ENCODE measurements at places on chromosomes 1 and 21.

- no peak for DNase-seq
Measured at GRCh38 chr1:155944444-155944799, 3.0 kb downstream of the RXFP4 start.

DNA sequence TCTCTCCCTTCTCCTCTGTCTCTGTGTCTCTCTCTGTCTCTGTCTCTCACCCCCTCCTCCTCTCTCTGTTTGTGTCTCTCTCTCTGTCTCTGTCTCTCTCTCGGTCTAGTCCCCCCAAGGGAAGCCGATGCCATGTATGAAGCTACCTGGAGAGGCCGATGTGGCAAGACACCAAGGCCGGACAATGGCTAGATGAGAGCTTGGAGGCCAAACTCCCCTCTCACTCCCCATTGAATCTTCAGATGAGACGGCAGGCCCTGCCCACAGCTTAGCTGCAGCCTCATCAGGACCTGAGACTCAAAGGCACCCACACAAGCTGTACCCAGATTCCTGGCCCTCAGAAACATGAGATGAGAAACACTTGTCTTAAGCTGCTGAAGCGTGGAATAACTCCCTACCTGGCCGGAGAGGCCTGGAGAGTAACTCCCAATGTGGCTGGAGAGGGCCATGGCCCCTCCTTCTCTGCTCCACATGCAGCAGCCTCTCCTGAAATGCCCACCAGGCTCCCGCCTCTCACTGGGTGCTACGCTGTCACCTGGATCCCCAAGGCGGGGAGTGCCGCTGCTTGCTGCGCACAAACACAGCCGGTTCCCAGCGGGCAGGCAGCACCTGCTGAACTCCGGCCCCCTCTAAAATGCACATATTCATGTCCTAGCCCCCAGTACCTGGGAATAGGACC lies 7.8 kb upstream of the ACTRT2 start:
- no peak for DNase-seq

- DNase-seq, result no peak
Measured at GRCh38 chr1:12194666-12195216, 27.9 kb downstream of the TNFRSF1B start.

DNA sequence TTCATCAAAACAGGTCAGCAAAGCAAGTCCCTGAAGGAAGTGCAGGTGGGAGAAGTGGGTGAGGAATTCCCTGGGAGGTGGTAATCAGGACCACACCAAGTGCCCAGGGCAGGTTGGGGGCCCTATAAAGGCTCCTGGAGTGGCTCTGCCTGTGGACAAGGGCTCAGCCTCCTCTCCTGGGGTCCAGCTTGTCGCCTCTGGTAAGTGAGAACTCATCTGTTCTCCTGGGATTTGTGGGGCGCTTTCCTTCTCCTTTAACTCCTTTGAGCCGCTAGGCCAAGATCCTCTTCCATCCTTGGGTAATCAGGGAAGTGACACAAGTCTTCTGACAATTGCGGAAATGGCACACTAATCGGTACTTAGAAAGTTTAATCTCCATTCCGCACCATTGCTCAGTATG lies at the start of gene SPRR4:
SPRR4 (plus strand) TSS at position 154 of the 400 bp plus-strand sequence. CDS start 1,243 bp downstream, outside the sequence.
- DNase-seq, result no peak

GRCh38 chr1:67429528-67430357 lies 459 bp downstream of the SERBP1 start:
- DNase-seq, result peak; percentile 20

DNA sequence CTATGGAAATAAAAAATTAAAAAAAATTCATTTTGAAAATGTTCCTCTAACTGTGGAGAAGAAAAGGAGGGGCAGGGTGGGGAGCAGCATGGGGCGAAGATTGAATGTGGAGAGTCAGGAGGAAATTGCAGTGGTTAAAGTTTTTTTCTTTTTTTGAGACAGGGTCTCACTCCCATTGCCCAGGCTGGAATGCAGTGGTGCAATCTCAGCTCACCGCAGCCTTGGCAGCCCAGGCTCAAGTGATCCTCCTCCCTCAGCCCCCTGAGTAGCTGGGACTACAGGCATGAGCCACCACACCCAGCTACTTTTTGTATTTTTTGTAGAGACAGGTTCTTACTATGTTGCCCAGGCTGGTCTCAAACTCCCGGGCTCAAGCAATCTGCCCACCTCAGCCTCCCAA lies 67.6 kb downstream of the ADSS2 start:
- no peak for DNase-seq

DNA sequence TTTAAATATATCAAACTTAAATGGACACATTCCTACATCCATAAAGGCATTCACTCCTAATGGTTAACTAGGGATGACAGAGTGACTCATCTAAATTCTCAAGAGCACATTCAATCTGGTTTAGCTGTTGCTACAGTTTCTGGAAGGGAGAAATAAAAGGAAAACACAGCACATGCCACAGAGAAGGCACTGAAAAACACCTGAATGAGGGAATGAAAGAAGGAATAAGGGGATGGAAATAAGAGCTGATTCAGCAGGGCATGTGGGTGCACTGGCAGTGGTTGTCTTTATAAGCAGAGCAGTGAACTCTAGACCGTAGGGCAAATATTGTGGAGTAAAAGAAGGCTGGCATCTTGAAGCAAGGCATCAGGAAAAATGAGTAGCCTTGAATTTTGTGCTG lies 79.3 kb downstream of the LHX4 start:
- no peak for DNase-seq

DNA sequence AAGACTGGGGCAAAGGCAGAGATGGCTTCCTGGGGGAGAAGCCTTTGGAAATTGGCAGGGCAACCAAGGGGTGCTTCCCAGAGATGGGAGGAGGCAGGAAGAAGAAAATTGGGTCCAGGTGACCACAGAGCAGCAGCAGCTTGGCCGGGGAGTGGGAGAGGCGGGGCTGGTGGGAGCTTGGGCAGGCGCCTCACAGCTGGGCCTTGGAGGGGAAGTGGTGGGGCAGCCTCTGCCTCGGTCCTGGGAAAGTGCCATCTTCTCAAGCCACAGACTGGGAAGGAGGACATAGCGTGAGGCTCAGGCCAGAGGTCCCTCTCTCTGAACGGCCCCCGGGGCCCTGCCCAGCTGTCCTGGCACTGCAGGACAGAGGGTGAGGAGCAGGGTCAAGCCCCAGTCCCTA lies 24.0 kb upstream of the WASF2 start:
- no peak for DNase-seq

DNA sequence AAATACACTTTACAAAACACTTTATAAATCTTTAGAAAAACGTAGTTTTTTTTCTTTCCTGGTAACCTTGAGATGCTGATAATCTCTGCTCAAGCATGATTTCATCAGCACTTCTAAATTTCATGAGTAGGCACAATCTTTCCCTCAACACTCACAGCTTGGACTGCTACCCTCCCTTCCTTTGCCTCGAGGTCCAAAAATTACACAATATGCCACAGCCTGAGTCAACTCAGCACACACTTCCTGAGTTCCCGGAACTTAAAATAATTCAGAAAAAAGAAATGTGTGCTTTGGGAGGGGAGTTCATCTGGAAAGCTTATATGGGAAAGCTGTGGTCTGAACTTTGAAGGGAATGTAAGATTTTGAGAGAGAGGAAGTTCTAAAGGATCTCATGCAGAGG lies 5.9 kb downstream of the CLCA2 start:
- no peak for DNase-seq

- DNase-seq, result no peak
Measured at GRCh38 chr1:217917281-217917887, 286.2 kb downstream of the SPATA17 start.

GRCh38 chr1:93571623-93572310 lies 109.9 kb downstream of the BCAR3 start:
- DNase-seq, result no peak

- DNase-seq, result no peak
Measured at GRCh38 chr21:33028773-33029384, 3.1 kb downstream of the OLIG2 start.

GRCh38 chr1:37726751-37727585 lies 34.7 kb downstream of the CDCA8 start:
- no peak for DNase-seq

- DNase-seq, result no peak
Measured at GRCh38 chr21:14876524-14876840, 188.3 kb downstream of the NRIP1 start.

DNA sequence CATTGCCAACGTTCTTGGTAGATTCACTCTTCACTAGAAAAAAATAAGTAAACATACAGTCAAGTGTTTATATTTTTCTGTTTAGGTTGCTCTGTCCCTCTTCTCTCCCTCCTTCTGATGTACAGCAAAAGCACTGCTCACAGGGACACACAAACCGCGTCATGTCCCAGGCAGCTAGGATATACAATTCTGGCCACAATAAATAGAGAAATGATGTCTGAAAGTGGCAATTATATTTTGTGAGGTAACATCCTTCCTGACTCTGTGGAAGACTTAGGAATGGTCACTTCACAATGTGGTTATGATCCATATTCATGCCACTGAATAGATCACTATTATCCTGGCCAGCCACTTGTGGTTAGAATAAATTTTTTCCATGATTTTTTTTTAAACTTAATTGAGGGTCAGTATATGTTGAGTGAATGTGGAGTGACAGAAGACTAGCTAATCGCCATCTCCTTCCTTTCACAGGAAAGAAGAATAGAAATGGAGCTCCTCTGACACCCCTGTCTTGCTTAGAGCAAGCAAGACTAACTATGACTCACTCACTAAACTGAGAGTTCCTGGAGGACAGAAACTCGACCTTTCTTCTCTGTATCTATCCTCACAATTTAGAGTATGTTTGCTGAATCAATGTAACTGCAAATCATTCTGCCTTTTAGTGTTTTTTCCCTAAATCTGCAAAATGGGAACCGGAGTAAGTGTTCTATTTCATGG lies 54.0 kb downstream of the ZNHIT6 start:
- DNase-seq, result no peak

DNA sequence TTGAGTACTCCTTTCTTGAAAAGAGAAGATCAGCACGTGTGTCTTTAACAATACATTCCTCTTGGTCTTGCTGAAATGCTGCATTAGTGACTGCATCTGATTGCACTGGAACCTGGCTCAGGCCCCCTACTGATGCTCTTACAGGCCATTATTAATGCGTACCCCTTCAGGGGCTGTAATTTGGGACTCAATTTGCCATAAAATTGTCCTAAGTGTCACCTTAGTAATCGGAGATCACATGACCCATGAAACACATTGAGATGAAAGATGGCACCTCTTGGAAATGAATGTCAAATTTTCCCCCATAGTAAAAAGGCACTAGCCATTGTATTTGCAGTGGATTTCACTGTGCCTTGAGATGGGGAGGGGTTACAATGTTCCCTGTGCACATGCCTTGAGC lies 563.3 kb downstream of the KIF26B start:
- DNase-seq, result no peak

DNA sequence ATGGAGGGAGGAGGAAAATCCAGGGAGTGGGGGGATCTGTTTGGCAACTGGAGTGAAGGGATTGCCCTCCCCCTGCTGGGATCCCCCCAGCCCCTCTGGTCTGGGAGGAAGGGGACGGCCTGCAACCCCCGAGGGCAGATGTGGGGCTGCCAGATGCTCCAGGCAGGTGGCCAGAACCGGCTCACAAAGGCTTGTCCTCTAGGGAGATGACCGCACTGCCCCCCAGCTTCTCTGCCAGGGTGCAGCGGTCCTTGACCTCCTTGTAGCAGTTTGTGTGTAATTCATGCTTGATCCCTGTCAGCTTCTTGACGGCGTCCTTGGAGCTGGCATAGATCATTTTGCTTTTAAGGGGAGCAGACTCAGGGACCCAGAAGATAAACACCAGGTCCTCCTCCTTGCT lies 69.2 kb downstream of the ROR1 start:
- no peak for DNase-seq

DNA sequence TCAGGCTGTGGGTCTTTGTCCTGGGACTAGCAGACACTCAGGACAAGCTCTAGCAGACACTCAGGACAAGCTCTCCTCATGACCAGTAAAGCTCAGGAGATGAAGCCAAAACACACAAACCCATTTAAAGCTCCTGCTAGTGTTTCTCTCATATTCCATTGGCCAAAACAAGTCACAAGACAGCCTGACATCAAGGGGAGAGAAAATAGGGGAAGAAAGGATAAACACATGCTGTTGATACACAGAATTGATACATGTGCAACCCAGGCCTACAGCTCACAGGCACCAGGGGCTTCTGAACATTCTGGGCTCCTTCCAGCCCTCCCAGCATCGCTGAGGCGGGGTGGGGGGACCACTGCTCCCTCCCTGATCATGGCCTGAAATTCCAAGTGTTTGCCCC lies 35.3 kb downstream of the ATF3 start:
- DNase-seq, result no peak

- DNase-seq, result no peak
Measured at GRCh38 chr1:203559523-203559922, 65.6 kb downstream of the OPTC start.

DNA sequence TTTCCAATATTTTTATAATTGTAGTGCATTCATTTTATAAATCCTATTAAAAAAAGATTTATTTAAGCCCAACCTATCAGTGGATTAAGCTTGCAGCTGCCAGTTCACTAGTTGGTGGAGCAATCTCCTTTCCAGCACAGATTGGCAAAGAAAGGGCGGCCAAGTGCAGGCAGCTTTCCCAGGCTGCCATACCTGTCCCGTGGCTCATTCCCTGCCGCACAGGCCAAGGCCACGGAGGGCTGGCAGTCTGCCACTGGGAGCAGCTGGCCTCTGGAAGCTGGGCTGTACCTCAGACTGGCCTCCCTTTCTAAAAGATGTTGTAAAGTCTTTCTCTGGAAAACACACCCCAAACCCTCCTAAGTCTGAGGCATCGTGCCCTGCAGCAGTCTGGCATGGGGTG lies 74.2 kb downstream of the SIM2 start:
- no peak for DNase-seq

GRCh38 chr1:111733183-111733991 lies 5.8 kb downstream of the INKA2 start:
- no peak for DNase-seq

DNA sequence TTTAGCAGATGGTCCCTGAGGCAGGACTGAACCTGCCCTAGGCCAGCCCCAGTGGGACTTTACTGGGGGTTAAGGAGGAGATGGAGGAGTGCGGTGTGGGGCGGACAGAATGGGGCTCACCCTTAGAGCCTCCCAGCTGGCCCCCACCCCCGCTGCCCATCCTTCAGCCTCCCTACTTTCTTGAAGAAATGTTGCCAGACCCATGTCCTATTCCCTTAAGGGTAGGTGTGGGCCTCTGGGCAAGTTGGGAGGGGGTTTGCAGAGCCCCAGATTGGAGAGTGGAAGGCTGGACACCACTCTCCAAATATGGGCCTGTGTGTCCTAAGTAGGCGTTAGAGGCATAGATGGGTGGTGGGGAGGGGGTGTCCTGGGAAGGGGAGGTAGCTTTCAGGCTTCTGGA lies 19.2 kb upstream of the EPS8L3 start:
- DNase-seq, result no peak

DNA sequence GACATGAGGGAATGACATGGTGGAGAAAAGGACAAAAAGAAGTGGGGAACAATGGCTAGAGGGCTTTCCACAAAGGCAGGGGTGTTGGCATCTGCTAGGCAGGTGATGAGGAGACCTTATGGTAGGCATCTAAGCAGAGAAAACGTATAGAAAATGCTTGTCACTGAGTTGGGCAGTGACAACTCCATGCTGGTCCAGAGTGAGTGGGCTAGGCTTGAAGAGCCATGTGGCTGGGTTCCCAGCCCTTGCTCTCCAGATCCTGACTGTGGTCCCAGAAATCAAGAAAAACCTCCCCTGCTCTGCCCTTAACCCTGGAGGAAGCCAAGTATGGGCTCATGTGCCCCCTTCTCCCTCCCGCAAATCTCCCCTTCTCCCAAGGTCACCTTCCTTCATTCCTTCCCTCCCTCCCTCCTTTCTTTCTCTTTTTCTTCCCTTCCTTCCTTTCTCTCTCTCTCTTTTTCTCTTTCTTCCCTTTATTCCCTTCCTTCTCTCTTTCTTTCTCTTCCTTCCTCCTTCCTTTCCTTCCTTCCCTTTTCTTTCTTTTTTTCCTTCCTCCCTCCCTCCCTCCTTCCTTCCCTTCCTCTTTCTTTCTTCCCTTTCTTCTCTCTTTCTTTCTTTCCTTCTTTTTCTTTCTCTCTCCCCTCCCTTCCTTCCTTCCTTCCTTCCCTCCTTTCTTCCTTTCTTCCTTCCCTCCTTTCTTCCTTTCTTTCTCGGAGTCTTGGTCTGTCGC lies 102.8 kb downstream of the NAV1 start:
- no peak for DNase-seq

All from activated T-helper 1 cell treated with anti-CD3 and anti-CD28 coated beads, Interleukin-12 subunit alpha, Interleukin-12 subunit beta, Interleukin-2, Interleukin-4 antibody, amounts not matched to agents 30 ng/mL and 10 ng/mL and 1 ng/mL, durations not matched to agents 14 hours and 24 hours and 36 hours (primary cell).